ENCODE measurements at places on chromosomes 3 and 15.

- no peak for DNase-seq
Measured at GRCh38 chr15:59699810-59700431, 10.8 kb upstream of the BNIP2 start.

GRCh38 chr15:53917109-53917508 is 61.1 kb upstream of the UNC13C start:
- no peak for DNase-seq

- no peak for DNase-seq
Measured at GRCh38 chr3:107117922-107118536, 259.2 kb upstream of the CCDC54 start.

- peak; percentile 98 for DNase-seq
Measured at GRCh38 chr3:15601399-15602145, at the start of the genes BTD and HACL1. TSS of gene BTD (plus strand) at chr3:15601745. CDS start at chr3:15635440, 33,695 bp downstream. TSS of gene HACL1 (minus strand) at chr3:15601569. CDS start at chr3:15601463, 106 bp downstream.

- DNase-seq, result peak; percentile 67
Measured at GRCh38 chr15:33226559-33227181, 32.2 kb upstream of the FMN1 start.

- no peak for DNase-seq
Measured at GRCh38 chr3:141386611-141387111, 18.4 kb downstream of the ZBTB38 start.

GRCh38 chr3:105323274-105323599 is 43.5 kb upstream of the ALCAM start:
- DNase-seq, result no peak

DNA sequence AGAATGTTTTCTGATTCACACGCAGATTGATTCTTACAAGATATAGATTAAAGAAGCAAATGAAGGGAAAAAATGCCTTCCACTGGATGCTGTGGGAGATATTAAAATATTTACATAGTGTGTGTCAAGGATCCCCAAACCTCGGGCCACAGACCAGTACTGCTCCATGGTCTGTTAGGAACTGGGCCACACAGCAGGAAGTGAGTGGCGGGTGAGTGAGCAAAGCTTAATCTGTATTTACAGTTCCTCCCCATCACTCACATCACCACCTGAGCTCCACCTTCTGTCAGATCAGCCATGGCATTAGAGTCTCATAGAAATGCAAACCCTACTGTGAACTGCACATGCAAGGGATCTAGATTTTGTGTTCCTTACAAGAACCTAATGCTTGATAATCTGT is 552.6 kb upstream of the GOLIM4 start:
- no peak for DNase-seq

DNA sequence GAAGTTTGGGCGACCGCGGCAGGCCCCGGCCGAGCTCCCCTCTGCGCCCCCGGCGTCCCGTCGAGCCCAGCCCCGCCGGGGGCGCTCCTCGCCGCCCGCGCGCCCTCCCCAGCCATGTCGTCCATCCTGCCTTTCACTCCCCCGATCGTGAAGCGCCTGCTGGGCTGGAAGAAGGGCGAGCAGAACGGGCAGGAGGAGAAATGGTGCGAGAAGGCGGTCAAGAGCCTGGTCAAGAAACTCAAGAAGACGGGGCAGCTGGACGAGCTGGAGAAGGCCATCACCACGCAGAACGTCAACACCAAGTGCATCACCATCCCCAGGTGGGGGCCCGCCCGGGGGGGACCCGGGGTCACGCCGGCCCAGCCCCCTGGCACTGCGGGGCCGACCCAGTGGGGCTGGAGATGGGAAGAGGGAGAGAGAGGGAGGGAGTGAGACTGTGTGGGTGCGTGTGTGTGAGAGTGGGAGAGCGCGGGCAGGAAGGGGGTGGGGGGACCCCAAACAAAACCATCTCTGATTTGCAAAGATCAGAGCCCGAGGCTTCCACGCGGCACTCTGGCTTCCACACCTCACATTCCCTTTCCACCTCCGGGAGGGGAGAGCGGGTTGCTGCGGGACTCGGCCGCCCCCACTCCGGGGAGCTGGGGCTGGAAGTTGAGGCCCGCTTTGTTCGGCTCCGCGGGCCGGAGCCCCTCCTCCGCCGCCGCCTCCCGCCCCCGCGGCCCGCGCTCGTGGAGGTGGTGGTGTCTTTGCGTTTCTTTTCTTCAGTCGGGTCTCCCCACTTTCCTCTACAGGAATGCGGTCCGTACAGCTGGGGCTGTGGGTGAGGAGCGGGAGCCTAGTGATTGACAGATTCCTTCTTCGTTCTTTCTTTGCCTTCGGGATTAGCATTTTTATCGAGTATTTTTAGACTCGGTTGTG is 898 bp downstream of the SMAD3 start:
- DNase-seq, result no peak

- DNase-seq, result no peak
Measured at GRCh38 chr3:80785475-80785874, 976.0 kb downstream of the GBE1 start.

DNA sequence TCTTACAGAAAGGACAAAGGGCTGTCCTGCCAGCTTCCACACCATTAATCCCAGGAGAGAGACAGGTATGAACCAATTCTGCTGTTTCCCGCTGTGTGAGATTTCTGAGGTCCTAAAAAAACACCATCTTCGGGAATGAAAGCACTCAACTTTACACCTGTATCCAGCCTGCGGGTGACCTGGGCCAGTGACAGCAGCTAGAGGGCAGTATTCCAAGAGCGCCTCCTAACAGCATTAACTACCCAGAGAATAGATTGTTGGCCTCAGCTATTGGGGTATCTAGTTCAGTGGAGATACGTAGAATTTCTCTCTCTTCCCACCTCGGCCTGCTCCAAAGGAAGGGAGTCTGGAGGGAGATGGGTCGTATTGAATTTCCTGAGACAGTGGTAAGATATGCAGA is 55.1 kb downstream of the WDR76 start:
- DNase-seq, result no peak

DNA sequence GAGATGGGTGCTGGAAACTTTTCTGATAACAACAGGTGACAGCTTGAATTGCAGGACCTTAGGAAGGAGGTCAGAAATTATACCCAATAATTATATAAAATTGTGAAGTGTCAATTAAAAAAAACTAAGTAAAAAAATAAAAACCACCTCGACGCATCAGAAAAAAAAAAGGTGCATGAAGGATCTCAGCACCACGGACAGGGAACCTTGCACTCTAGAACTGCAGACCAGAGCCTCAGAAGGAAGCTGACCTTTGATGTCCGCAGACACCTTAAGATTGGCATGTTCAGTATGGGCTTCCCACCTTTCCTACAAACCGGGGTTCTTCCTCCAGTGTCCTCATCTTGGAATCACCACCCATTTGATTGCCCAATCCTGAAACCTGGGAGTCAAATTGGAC is 60.9 kb downstream of the SCN10A start:
- DNase-seq, result no peak

GRCh38 chr3:127735767-127736693 is 63.3 kb downstream of the ABTB1 start:
- no peak for DNase-seq

DNA sequence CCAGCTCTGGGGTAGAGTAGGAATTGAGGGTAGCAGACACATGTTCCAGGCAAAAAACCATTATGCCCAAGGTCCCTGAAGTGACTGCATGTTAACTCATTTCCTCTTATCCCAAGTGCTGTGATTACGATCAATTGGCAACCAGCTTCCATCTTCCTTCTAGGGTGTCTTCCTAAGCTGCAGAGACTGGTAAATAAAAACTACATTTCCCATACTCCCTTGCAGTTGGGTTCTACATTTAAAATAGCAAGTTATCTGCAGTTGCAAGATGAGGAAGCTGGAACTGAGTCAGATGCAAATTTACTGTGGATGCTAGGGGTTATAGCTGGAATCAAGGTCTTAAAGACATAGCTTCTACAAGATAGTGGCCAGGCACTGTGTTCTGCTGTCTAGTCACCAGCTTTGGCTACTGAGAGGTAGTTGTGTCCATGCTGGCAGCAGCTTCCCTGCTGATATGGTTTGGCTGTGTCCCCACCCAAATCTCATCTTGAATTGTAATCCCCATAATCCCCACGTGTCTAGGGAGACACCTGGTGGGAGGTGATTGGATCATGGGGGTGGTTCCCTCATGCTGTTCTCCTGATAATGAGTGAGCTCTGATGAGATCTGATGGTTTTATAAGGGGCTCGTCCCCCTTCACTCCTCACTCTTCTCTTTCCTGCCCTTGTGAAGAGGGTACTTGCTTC is 51.3 kb upstream of the FBN1 start:
- no peak for DNase-seq

DNA sequence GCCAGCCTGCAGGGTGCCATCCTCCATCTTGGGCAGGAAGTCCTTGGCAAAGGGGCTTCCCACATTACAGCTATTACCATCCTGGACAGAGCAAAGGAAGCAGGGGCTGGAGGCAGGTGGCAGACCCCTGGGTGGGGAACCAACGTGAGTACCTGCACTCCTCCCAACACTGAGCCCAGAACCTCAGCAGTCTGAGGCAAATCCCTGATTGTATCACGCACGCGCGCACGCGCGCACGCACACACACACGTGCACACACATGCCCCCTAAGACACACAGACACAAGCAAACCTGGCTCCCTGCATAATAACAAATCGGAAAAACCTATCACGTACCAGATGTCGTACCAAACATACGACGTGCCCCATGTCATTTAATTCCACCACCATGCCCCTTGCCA is 11.8 kb downstream of the POLG start:
- DNase-seq, result no peak

GRCh38 chr15:59360305-59360704 is 12.4 kb downstream of the MYO1E start:
- DNase-seq, result no peak

DNA sequence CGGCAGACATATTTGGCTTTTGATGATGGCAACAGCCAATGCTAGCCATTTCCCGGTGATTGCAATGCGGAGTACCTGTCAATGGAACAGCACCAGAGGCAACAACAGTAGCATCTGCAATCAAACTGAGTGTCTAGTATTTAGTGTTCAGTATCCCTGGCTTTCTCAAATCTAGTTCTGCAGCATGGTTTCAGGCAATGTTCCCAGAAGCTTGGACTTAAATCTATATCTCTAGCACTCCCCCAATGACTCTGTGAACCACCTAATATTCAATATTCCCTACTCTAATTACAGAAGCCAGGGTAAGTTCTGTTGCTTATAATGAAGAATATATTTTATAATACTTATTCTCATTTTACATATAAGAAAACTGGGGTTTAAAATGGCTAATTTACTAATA is 48.2 kb downstream of the TBL1XR1 start:
- no peak for DNase-seq

- no peak for DNase-seq
Measured at GRCh38 chr15:48413304-48413703, 82.1 kb downstream of the DUT start.

GRCh38 chr3:170426240-170426797 is 7.7 kb downstream of the CLDN11 start:
- no peak for DNase-seq

- no peak for DNase-seq
Measured at GRCh38 chr15:83288381-83288801, 3.9 kb upstream of the BNC1 start.

DNA sequence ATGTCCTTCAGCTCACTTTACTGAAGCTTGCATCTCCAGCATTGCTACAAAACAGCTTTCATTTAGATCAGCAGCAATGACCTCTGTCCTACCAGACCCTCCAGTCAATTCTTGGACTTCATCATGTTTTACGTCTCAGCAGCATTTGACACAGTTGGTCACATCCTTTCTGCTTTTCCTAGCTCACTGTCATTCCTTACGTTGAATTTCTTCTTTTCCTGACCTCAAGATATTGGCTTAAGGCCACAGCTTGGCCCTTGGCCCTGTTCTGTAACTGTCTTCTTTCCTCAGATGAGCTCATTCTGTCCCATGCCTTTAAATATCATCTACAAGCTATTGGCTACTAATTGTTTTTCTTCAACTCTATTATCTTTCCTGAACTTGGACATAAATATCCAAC is 576.2 kb upstream of the KCNMB2 start:
- DNase-seq, result no peak

DNA sequence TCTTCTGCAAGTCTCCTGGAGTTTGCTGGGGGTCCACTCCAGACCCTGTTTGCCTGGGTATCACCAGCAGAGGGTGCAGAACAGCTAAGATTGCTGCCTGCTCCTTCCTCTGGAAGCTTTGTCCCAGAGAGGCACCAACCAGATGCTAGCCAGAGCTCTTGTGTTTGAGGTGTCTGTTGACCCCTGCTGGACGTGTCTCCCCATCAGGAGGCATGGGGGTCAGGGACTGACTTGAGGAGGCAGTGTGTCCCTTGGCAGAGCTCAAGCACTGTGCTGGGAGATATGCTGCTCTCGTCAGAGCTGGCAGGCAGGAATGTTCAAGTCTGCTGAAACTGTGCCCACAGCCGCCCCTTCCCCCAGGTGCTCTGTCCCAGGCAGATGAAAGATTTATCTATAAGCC is 86.5 kb downstream of the TPRG1 start:
- DNase-seq, result no peak

DNA sequence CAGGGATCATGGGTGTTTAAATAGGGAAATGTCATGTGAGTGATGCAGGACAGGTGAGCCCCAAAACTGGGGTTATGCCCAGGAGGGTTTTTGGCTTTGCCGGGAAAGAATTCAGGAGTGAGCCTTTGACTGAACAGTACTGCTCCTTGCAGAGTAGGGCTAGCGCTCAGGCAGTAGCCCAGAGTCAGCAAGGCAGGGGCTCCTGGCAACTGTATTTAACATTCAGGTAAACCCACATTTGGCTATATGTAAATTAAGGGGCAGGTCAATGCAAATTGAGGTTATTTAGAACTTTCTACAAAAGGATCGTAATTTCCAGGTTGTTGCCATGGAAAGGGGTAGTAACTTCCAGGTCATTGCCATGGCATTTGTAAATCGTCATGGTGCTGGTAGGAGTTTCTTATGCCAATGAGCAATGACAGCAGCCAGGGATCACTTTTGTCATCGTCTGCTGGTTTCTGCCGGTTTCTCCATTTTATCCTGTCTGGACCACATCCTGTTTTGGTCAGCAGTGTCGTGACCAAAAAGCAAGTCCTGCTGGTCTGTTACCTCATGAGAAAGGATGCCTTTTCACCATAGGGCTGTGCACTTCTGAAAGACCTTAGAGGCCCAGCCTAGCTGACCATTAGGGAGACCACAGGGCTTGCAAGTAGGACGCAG is 24.3 kb downstream of the MTHFS start:
- DNase-seq, result no peak

DNA sequence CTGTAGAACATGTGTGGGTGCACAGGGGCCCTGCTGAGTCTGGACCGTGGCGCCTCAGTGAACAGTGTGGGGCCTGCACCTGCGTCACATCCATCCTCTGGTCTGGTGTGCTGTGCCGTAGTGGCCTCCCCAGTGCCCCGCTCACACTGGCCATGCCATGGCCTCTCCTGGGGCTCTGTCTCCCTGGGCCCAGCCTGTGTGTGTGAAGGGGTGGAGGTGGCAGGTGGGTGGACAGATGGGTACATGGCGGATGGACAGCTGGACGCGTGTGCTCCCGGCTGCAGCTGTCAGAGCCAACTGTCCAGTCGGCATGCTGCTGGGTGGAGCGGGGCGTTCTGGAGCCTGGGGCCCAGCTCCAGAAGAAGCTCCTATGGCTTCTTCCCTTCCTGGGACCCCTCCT is 17.8 kb downstream of the PLXNA1 start:
- no peak for DNase-seq

DNA sequence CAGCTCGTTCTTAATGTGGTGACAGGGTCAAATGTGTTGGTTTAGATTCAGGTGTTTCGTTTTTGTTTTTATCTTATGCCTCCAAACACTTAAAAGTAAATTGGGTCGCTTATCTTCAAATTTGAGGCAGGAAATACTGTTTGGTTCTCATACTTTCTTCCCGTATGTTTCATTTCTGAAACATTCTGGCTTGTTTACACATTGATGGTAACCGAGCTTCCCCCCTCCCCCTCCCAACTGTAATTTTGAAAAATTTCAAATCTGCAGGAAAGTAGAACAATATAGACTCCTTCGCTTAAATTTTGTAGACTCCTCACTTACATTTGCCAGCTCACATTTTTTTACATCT is 64.9 kb downstream of the CMTM8 start:
- no peak for DNase-seq

- DNase-seq, result peak; percentile 9
Measured at GRCh38 chr15:73127302-73127936, 75.2 kb downstream of the NEO1 start.
